ENCODE measurements at places on chromosomes 2 and 18.

DNA sequence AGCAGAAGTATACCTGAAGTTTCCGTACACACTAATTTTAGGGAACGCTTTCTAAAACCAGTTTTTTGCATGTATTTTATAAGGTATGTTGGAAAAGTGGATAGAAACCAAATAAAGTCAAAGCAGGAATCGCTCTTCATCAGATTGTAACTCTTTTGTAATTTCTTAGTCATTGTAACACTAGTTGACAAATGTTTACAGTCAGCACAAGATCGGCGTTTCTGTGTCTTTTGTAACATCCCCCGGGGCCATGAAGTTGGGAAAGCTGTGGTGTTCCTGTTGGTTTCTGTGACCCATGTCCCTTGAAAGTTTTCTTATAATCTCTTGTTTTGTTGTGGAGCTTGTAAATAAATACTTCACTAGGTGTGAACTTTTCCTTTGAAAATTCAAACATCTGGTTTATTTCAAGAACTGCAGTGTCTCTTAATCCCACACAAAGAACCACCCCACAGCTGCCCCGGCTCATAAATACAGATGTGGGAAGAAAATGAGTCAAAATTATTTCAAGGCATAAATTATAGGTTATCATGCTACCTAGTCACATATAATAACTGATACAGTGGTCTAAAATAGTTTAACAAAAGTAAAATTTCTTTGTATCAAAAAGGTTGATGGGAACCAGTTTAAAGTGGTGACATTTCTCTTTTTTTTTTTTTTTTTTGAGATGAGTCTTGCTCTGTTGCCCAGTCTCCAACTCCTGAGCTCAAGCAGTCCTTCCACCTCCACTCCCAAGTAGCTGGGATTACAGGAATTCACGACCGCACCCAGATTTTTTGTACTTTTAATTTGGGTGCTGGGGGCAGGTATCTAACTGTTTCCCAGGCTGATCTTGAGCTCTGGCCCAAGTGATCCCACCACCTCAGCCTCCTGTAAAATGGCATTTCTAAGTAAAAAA lies 751 bp upstream of the NMI start:
- DNase-seq: no peak

GRCh38 chr18:75220551-75221355 lies 10.2 kb downstream of the TSHZ1 start:
- no peak for DNase-seq

GRCh38 chr2:234411793-234412192 lies 85.1 kb downstream of the ARL4C start:
- DNase-seq: no peak

GRCh38 chr18:59915606-59916005 lies 15.8 kb downstream of the PMAIP1 start:
- no peak for DNase-seq

DNA sequence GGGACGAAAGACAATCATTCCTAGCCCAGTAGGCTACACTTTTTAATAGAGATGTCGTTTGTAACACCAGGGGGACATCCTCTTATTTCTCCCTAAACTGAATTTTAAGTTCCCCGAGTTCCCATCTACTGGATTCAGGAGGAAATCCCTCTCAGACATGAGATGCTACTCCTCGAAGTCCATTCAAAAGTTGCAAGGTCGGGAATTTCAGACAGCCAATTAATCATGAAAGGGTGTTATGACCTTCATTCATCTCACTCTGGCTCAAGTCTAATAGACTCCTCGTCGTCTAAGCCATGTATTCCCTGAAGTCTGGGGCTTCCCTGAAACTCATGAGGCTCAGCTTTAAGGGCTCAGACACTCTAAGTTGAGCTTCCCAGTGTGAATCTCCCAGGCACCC lies 1.2 kb upstream of the DSC3 start:
- no peak for DNase-seq

- DNase-seq: peak; percentile 66
Measured at GRCh38 chr18:79522451-79523205, 126.9 kb downstream of the NFATC1 start.

Data from stimulated activated CD4-positive, alpha-beta T cell treated with anti-CD3 and anti-CD28 coated beads, Interleukin-15, amount 100 ng/mL, for 48 hours (primary cell).